ENCODE measurements at places on chromosomes 7 and 10.

- DNase-seq = peak; percentile 71
These were observed 15.8 kb upstream of the CAMK1D start for GRCh38 chr10:12333380-12334185.

DNA sequence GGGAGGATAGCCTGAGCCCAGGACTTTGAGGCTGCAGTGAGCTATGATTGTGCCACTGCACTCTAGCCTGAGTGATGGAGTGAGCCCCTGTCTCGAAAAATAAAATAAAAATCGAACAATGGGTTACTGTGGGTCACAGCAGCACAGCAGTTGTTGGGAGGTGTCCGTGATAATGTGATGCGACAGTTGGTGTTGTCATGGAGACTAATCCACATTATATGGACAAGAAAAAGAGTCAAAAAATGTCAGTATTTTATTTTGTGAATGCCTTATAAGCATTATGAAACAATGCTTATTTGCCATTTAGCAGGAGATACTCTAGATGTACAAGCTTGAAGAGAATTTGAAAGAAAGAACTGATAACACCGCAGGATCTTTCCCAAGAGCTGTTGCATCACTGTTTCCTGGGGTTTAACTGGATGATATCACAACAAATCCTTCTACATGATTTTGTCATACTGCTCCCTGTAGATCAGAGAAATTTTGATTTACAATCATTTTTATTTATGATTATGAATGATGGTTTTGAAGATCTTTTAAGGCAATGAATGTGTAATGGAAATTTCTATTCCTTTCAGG, 195.4 kb downstream of the BAMBI start:
- DNase-seq = no peak

GRCh38 chr10:124650820-124651401, 93.3 kb downstream of the FAM53B start:
- no peak for DNase-seq

- no peak for DNase-seq
These were observed 129.0 kb upstream of the AGR3 start for GRCh38 chr7:17010637-17011300.

DNA sequence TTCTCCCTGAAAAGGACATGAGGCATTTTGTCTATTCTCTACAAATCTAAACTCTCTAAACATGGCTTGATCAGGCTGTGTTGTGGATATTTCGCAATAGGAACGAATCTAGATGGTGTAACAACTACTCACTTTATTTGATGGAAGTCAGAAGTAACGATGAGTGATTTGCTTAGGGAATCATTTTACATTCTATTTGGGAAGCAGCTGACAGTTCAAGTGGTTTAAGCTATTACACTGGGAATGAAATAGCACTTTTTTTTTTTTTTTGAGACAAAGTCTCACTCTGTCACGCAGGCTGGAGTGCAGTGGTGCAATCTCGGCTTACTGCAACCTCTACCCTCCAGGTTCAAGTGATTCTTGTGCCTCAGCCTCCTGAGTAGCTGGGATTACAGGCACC, 44.1 kb downstream of the NPY start:
- DNase-seq = no peak

DNA sequence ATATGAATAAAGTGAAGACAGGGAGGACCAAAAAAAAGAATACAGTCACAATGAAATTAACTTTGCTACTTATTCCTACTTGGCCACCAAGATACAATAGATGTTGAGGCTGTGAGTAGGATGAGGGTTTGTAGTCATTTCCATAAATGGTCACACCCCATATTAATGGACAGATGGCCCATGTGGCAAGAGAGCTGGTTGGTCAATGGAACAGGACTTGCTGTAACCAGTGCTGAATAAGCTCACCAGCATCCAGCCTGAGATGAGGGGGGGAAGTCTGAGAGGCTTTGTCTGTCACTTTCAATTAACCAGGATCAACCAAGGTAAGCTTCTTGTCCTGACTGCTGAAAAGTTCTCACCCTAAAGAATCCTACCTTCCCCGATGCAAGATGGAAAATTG, 130.4 kb upstream of the KCNMA1 start:
- DNase-seq = no peak

GRCh38 chr7:98294798-98295382, 13.4 kb downstream of the BRI3 start:
- peak; percentile 81 for DNase-seq

DNA sequence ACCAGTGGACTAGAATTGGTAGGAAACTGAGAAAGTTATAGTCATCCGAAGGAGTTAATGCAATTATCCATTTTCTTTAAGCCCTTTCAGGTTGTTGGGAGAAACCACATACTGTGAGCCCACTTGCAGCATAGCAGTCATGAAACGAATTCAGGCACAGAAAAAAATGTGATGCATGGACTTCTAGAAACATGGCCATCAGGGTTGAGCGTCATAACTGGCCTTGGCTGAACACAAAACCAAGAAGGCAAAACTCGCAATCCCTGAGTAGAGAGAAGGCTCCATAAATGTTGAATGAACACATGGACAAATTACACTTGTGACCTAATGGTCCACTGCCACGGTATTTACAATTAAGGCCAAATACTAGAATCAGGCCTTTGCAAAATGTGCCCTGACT, 121.9 kb downstream of the FAM107B start:
- no peak for DNase-seq

DNA sequence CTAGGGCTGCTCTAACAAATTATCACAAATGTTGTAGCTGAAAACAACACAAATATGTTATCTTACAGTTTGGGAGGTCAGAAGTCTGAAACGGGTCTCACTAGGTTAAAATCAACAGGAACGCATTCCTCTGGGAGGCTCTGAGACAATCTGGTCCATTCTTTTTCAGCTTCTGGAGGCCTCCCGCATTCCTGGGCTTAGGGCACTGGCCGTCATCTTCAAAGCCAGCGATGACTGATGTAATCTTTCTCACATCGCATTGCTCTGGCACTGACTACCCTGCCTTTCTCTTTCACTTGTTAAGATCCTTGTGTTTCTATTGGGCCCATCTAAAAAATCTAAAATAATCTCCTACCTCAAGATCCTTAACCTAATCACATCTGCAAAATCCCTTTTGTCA, 1071.5 kb upstream of the C7orf33 start:
- no peak for DNase-seq

- DNase-seq = no peak
These were observed 115.4 kb downstream of the ZMIZ1 start for GRCh38 chr10:79184145-79184625.

DNA sequence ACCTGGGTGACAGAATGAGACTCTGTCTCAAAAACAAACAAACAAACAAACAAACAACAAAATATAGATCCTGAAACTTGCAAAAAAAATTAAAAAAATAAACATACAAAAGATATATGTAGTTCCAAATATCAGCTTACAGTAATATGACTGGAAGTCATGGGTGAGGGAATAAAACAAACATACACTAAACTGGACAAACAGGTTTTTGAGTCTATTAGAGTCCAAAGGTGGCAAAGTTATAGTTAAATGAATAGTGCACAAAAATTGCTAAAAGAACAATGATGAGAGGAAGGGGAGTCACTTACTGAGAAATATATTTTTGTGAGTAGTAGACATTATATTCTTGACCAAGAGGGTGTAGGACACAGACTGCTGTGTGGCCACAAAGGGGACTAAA, 16.7 kb upstream of the RSBN1L start:
- DNase-seq = no peak

- no peak for DNase-seq
These were observed 27.8 kb downstream of the UNC5B start for GRCh38 chr10:71239946-71240795.

DNA sequence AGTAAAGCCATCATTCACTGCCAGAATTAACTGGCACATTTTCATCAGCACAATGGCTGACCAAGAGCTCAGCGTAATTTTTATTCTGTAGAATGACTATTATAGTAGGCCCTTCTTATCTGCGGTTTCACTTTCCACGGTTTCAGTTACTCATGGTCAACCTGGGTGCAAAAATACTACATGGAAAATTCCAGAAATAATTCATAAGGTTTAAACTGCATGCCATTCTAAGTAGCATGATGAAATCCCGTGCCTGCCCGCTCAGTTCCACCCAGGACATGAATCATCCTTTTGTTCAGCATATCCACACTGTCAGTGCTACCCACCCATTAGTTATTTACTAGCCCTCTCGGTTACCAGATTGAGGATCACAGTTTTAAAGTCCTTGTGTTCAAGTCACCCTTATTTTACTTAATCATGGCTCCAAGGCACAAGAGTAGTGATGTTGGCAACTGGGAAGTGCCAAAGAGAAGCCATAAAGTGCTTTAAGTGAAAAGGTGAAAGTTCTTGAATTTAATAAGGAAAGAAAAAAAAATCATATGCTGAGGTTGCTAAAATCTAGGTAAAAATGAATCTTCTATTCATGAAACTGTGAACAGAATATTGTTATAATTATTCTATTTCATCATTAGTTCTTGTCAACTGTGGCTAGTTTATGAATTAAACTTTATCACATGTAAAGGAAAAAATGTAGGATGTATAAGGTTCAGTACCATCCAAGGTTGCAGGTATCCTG, 204.9 kb downstream of the DOCK4 start:
- DNase-seq = no peak

DNA sequence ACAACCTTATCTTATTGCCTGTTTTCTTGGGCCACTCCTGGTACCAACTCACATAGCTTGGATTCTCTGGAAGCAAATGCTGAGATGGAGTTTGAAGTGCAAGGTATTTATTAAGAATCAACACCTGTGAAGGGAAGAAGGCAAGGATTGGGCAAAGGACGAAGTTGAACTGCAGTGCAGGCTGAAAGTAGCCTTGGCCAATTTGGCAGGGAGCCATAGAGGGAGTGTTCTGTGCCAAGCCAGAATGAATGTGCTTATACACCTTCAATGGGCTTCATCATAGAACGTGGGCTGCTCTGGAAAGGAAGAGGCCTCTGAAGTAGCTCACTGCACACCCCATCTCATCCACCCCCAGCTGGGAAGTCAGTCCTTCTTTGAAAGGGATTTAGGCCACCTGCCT, 79.8 kb upstream of the IFRD1 start:
- DNase-seq = no peak

DNA sequence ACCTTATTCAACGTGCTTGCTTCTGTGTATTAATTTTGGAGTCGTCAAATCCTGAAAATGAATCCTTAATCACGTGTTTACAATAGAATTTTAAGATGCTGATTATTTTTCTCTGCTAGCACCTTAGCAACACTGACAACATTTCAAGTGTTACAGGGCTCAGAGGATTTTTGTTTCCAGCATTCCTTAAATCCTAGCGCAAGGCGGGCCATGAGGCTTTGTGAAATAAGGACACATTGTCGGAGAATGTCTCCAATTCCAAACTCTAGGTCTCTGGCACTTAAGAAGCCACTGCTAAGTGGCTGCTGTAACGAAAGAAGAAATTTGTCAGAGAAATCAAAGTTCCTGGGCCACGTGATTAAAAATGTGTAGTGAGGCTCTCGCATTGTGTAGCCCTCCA, 390.9 kb upstream of the CELF2 start:
- no peak for DNase-seq

GRCh38 chr7:133947458-133948254, 179.5 kb upstream of the LRGUK start:
- DNase-seq = no peak

- no peak for DNase-seq
These were observed 257.1 kb downstream of the CDK14 start for GRCh38 chr7:90853205-90853604.

DNA sequence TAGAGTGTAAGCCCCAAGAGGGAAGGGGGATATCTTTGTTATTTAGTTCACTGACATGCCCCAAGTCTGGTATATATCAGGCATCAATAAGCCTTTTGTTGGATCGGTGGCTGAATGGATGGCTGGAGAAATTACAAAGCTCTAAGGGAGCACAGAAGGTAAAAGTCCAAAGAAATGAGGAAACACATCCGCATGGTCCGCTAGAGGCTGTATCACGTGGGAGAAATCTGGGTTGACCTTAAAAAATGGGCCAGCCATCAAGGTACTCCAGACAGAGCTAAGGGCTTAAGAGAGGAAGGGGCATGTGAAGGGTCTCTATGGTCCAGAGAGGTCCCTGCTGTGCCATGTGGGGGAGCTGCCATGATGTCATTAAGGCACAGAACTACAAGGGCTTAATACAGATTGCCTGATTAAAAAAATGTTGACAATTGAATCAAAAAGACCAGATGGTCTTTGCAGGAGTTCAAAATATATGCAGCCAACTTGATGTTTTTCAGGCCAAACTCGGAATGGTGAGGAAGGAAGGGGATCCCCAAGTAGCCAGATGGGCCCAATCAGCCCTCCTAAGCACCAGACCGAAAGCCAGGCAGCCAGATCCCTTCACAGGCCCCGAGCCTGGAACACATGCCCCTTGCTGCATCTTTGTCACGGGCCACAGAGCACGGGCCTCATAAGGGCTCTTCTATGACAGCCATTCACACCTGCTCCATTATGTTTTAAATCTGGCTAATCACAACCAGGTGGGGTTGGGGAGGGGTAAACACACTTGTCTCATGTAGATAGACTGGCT, 31.9 kb downstream of the SCRN1 start:
- no peak for DNase-seq

- DNase-seq = no peak
These were observed 7.9 kb upstream of the TCAF1 start for GRCh38 chr7:143909863-143910262.

DNA sequence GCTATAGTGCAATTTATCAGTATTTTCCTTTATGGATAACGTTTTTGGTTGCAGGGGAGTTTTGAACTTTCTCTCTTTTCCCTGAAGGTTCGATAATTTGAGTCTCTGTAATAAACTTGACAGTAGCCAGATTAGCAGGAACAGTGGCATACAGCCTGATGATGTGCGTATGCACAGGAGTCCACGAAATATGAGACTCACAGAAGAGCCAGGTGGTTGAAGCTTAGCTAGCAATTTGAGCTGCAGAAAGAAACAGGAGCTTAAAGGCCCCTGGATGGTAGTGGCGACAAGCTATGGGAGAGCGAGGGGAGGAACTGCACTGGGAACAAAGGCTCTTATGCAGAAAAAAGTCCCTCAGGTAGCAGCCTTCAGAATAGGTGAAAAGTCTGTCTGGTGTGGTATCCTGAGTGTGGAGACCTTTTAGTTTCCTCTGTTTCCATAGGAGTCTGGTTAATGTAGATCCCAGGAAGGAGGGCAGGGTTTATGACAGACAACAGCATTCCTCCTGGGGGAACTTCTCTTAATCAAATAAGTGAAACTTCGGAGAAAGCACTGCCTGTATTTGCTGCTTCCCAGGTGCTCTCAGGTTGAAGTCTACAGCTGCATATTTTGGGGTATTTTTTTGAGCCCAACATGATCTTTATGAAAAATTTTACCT, 32.7 kb downstream of the FANK1 start:
- no peak for DNase-seq

- no peak for DNase-seq
These were observed 92.5 kb downstream of the TRIL start for GRCh38 chr7:28865601-28866144.

GRCh38 chr10:58465629-58466028, 47.0 kb upstream of the BICC1 start:
- DNase-seq = no peak

DNA sequence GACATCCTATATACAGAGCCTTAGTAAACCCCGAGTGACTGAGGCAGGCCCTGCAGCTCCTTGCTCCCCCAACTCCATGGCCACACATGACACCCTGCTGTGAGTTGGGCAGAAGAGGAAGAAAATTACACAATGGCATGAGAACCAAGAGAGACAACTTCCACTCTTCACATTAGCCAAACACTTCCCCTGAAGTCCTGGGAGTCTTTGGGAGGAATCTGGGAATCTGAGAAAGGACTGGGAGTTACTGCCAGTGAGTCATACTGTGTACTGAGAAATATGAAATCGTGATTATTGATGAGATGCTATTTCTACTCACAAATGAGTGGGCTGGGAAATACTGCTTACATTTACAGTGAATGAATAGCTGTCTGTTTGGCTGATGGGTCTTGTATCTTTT, 116.6 kb downstream of the SPAG6 start:
- DNase-seq = no peak

- DNase-seq = no peak
These were observed 29.0 kb downstream of the ATOH7 start for GRCh38 chr10:68202960-68203353.
